HL-60 (cell line): ENCODE measurements at places on chromosomes 1 and 21.
A peak's percentile ranks its signal among the peaks of the same experiment; 100 is the strongest.

- peak; percentile 25 for DNase-seq
Measured at GRCh38 chr1:55071477-55071876, 32.1 kb downstream of the PCSK9 start.

GRCh38 chr1:157132111-157132510 is 6.1 kb downstream of the ETV3 start:
- no peak for DNase-seq

DNA sequence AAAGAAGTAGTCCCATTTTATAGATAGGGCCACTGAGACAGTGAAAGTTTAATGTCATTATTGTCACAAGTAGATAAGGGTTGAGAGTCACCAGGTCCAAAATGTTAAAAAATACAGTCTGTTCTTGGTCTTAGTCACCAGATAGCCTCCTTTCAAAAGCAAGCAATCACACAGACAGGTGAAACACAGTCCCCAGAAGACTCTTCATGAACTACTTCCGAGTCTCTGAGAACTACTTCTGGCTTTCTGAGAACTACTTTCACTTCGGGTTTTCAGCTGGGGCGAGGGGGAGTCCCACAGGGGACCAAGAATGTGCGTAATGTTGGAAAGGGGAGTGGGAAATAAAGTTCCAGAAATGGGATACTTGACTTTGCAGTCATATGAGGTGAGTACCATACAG is 143.2 kb downstream of the HHIPL2 start:
- no peak for DNase-seq

GRCh38 chr1:117895482-117896114 is 33.8 kb downstream of the GDAP2 start:
- peak; percentile 58 for DNase-seq

- DNase-seq = no peak
Measured at GRCh38 chr1:230231774-230232145, 164.7 kb downstream of the GALNT2 start.

DNA sequence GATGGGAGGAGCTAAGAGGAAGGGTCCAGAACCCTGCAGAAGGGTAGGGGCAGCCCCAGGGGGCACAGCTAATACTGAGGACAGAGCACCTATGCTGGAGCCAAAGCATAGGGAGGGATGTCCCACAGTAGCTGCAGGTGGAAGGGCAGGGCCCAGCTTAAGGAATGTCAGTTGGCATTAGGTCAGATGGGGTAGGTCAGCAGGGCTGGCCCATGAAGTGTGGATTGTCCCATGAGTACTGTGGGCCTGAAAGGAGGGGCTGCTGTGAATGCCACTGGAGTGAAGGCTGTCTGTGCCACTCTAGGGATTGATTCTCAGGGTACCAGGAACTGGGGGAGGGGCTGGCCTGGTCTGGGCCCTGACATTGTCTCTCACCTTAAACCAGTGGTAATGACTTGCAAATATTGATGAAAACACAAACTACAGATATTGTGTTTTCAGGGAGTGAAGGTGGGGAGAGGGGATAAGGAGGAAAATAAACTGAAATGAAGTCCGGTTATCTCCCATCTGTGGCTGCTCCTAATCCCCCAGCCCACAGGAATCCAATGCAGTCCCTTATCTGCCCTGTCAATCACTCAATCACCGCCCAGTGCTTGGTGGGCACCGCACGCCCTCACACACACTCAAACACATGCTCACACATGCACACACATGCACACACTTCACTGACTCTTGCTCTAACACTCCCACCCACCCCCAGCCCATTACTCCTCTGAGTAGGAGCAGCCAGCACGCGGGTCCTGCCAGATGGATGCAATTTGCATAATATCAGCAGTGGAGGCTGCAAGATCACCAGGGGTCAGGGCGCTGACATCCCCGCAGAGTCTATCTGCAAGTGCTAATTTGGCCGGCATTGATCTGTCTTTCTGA is 27.8 kb downstream of the DMAP1 start:
- no peak for DNase-seq

GRCh38 chr21:15144026-15144425 is 79.2 kb upstream of the NRIP1 start:
- DNase-seq = no peak

- no peak for DNase-seq
Measured at GRCh38 chr1:179785728-179786127, 42.6 kb downstream of the FAM163A start.

- DNase-seq = no peak
Measured at GRCh38 chr21:44918107-44918470, 2.6 kb downstream of the ITGB2 start.

GRCh38 chr1:160104486-160104885 is 6.1 kb upstream of the IGSF8 start:
- no peak for DNase-seq

GRCh38 chr1:246181241-246181640 is 325.8 kb downstream of the SMYD3 start:
- no peak for DNase-seq

DNA sequence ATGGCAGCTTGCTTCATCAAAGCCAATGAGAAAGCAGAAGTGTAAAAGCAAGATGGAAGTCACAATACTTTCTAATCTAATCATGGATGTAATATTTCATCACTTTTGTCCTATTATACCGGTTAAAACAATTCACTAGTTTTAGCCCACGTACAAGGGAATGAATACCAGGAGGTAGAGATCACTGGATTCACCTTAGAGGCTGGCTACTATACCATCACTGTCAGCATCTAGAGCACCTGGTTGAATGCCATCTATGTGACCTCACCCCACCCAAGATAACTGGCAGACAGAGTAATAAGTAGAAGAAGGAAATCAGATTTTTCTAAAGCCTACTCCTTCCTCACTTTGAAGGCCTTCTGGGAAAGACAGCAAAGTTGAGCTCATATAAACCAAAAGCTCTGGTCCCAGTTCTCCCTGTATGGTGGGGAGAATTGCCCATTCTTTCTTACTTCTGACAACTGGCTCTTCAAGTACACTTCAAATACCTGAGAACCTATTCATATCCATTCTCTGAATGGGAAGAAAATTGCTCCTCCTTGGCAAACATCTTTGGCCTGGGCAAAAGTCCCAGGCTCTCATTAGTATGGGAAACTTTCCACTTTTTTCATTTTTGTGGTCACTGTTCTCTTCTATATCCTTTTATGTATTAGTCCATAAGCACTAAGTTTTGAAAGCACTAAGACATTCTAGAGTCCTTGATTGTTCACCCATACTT is 24.8 kb downstream of the HSD3B1 start:
- DNase-seq = no peak

GRCh38 chr1:94675373-94675772 is 133.8 kb upstream of the F3 start:
- no peak for DNase-seq

- no peak for DNase-seq
Measured at GRCh38 chr1:35186239-35186638, 6.7 kb downstream of the SFPQ start.

DNA sequence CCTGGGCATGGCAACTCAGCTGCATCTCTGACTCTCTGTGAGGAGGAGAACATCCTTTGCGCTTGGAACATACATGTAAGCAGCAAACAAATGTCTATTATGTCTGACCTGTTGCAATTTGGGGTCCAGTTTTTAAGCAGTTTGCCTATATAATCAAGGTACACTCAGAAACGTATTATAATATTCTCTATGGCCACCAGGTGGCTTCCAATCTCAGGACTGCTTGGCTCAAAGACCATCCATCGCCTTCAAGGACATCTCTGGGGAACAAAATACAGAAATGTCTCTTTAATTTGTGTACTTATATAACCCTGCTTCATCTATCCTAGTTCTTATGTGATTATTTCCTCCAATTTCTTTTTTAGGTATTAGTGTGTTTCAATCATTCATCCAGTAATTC is 227.2 kb downstream of the OLFM3 start:
- no peak for DNase-seq

- DNase-seq = no peak
Measured at GRCh38 chr1:50968821-50969610, 1.0 kb upstream of the CDKN2C start.

- DNase-seq = no peak
Measured at GRCh38 chr1:192878249-192878648, 69.4 kb downstream of the RGS2 start.

GRCh38 chr1:26283871-26284596 is 4.1 kb downstream of the SH3BGRL3 start:
- DNase-seq = no peak

- peak; percentile 20 for DNase-seq
Measured at GRCh38 chr1:169161496-169162194, 55.2 kb downstream of the ATP1B1 start.

GRCh38 chr1:230299191-230300006 is 126.7 kb downstream of the PGBD5 start:
- DNase-seq = no peak

- DNase-seq = no peak
Measured at GRCh38 chr1:67908250-67908936, 75.1 kb upstream of the GNG12 start.

- DNase-seq = no peak
Measured at GRCh38 chr1:118862755-118863154, 125.4 kb downstream of the TBX15 start.

GRCh38 chr1:179083533-179083932 is 1.7 kb downstream of the TOR3A start:
- no peak for DNase-seq

- no peak for DNase-seq
Measured at GRCh38 chr1:234619071-234619480, 9.1 kb upstream of the IRF2BP2 start.

- DNase-seq = no peak
Measured at GRCh38 chr1:2785631-2786328, 15.7 kb downstream of the TTC34 start.

DNA sequence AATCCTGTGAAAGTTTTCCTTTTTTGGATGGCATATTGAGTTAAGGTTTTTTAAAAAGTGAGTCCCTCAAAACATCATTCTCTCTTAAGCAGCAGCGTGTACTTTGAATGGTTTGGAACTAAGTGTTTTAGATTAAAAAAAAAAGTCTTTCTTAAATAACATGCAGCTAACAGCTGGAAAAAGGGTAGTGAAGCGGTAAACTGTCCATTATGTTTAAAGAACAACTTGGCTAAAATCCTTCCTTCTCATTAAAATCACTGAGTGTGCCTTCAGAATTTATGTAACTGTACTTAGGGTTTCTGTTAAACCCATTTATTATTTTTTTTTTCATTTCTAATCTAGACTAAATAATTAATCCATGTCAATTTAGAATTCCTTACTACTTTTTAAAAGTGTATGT is 254.2 kb upstream of the ADAMTS5 start:
- DNase-seq = no peak

DNA sequence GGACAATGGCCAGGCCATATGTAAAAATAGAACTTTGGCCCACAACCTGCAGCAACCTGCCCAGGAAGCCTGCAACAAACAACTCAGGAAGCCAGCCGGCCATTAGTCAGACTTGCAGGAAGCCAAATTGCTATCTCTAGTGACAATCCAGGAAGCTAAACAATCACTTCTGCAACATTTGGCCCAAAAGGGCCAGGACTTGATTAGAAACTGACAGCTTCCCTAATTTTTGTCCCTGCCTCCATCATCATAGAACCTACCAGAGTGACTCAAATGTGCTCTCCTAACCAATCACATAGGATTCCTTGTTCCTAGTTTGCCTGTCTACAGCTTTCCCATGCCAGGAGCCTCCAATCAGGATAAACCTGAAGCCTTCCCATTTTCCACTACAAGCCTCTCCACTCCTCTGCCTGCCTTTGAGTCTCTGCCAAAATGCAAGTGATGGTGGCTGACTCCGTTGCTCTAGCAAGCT is 639.3 kb downstream of the PTPRU start:
- no peak for DNase-seq
